ENCODE measurements at places on chromosomes 1 and 21. TPM values are rescaled to one million over a fixed set of nuclear protein-coding genes. Genes with fewer than 3 reads are reported as not detected.
A peak's percentile ranks its signal among the peaks of the same experiment; 100 is the strongest.

DNA sequence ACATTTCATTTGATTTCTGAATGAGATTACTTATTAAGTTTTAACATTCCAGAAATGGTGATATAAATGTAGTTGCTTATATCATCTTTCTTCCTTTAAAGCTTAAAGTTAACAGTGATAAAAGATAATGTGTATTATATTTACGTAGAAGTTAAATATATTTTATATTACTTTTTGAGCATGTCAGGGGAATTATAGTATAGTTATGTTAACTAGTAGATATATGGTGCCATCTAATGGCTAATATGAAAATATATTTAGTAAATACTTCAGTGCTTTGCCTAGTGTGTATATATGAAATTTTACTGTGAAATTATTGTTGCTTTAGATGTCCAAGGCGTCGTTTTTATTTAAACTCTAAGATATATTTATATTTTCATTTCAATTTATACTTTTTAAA is 51.5 kb downstream of the SYT14 start:
- H3K4me1 ChIP-seq: peaks cover 7% of the 10 kb centered on the region
- no peaks in the 10 kb centered on the region for H3K27me3 ChIP-seq
- H3K27ac ChIP-seq: no peak overlapping the region
- H3K36me3 ChIP-seq: no peaks in the 10 kb centered on the region
- DNase-seq: no peak
- H3K4me3 ChIP-seq: no peak overlapping the region

- no peak overlapping the region for H3K4me3 ChIP-seq
- H3K4me1 ChIP-seq: no peaks in the 10 kb centered on the region
- H3K27me3 ChIP-seq: no peaks in the 10 kb centered on the region
These were observed 811 bp upstream of the S100A3 start for GRCh38 chr1:153549741-153550397.

GRCh38 chr1:245585252-245585959 is 430.6 kb downstream of the KIF26B start:
- H3K4me3 ChIP-seq: no peak overlapping the region
- H3K27me3 ChIP-seq: no peaks in the 10 kb centered on the region
- DNase-seq: no peak
- H3K27ac ChIP-seq: no peak overlapping the region
- H3K4me1 ChIP-seq: no peaks in the 10 kb centered on the region
- H3K36me3 ChIP-seq: no peaks in the 10 kb centered on the region

DNA sequence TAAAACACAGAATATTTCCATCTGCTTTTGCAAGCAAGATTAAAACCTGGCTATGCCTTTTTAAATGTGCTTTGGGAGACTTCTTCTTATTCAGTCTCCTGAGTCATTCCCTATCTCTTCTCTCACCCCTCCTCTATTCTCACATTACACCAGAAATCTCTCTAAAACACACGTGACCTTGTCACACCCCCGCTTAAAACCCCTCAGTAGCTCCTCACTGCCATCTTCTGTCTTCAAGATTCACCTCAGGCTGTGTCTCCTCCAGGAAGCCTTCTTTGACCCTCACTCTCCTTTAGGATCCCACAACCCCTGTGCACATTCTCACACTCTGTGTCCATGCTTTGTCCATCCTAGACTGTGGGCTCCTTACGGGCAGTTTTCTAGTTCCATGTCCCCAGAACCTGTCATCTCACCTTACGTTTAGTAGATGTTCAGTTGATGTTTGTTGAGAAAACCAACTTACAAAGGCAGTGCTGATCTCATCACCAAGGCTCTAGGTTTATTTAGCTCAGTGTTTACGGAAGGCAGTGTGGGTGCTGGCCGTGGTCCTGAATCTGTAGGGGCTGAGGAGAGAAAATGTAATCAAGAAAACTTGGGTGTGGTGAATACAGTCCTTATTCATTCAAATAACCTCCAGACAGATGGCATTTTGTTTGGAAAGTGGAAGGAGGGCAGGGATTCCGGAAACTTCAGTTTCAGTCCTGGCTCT is 143.5 kb downstream of the DMRTA2 start:
- no peak for DNase-seq
- no peaks in the 10 kb centered on the region for H3K4me1 ChIP-seq

DNA sequence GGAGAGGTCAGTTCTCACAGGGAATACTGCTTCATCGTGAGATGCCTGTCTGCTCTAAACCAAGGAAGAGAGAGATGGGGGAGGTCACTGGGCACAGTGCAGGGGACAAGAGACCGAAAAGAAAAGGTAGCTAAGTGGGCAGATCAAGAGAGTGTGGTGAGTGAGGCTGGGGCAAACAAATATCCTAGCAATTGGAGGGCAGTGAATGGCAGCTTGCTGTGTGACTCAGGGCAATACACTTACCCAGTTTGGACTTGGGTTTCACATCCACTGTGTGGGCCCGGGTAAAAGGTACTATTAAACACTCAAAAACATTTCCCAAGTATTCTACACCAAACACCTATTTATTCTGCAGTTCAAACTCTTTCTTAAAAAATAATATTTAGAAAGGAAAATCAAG is 10.2 kb downstream of the PLXNA2 start:
- peaks cover 4% of the 10 kb centered on the region for H3K4me1 ChIP-seq
- no peak overlapping the region for H3K27ac ChIP-seq
- no peaks in the 10 kb centered on the region for H3K27me3 ChIP-seq
- no peak for DNase-seq
- no peak overlapping the region for H3K4me3 ChIP-seq

DNA sequence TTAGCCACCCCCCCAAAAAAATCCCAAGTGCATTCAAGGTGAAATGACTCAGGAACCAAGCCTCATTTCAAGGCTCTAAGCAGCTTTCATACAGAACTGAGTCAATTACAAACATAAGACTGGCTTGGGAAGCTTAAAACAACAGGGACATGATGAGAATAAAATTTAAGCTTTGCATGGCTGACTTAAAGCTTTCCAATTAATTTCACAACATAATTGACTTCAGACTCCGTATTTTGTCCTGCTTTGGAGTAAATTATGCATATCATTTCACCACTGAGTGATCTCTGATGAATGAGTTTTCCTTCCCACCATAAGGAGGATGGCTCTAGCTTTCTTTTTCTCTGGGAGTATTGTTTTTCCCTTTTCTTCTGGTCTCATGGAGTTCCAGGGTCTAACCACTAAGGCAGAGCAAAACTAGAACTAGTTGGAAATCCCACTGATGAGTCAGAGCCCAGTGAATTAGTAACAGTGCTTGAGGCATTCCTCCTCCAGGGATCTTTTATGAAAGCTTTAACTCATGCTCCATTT is 72.8 kb downstream of the XCL2 start:
- H3K4me1 ChIP-seq: no peaks in the 10 kb centered on the region
- H3K27ac ChIP-seq: no peak overlapping the region
- H3K27me3 ChIP-seq: no peaks in the 10 kb centered on the region
- no peak for DNase-seq
- no peak overlapping the region for H3K4me3 ChIP-seq

DNA sequence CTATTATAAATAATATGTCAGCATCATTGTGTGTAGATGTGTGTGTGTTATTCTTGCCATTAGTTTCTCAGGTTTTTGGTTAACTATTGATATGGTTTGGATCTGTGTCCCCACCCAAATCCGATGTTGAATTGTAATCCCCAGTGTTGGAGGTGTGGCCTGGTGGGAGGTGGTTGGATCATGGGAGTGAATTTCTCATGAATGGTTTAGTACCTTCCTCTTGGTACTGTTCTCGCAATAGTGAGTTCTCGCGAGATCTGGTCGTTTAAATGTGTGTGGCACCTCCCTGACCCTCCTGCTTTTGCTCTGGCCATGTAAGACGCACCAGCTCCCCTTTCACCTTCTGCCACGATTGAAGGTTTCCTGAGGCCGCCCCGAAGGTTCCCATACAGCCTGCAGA is 9.6 kb upstream of the POFUT2 start:
- peaks cover 16% of the 10 kb centered on the region for H3K4me1 ChIP-seq
- no peak overlapping the region for H3K4me3 ChIP-seq
- H3K36me3 ChIP-seq: no peaks in the 10 kb centered on the region
- no peak overlapping the region for H3K27ac ChIP-seq
- no peak for DNase-seq
- no peaks in the 10 kb centered on the region for H3K27me3 ChIP-seq

GRCh38 chr1:12201352-12202189 is 28.3 kb upstream of the VPS13D start:
- no peaks in the 10 kb centered on the region for H3K4me1 ChIP-seq
- H3K27me3 ChIP-seq: no peaks in the 10 kb centered on the region

DNA sequence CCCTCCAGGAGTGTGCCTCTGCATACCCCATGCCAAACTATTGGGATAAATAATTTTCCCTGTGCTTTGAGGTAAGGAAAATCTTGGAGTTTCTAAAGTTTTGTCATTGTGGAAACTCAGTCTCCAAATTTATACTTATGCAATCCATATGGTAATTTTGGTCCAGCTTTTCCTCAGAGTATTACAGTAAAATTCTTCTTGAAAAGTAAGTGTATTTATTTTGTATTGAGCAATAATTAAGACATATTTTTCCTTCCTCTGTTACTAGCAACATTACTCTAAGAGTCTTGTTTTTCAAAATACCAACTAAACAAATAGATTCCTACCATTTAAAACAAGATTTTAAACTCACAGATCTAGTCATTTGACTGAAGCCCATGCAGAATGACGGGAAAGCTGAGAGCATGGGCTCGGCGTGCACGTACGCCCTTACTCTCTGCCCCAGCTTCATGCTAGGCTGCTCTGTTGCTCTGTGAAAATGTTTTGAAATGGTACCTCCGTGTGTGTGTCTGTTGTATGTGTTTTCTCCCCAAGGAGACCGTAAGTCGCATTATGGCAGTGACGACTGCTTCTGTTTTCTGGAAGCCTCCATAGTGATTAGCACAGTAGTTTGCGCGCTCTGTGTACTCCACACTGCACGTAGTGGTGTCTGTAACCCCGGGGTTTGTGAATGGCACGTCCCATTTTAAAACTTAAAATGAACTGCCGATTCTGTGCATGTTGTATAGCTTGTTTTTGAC is 165.3 kb downstream of the SDCCAG8 start:
- H3K27ac ChIP-seq: peak overlapping the region; percentile 60
- peaks cover 27% of the 10 kb centered on the region for H3K4me1 ChIP-seq
- H3K36me3 ChIP-seq: no peaks in the 10 kb centered on the region
- H3K27me3 ChIP-seq: no peaks in the 10 kb centered on the region

DNA sequence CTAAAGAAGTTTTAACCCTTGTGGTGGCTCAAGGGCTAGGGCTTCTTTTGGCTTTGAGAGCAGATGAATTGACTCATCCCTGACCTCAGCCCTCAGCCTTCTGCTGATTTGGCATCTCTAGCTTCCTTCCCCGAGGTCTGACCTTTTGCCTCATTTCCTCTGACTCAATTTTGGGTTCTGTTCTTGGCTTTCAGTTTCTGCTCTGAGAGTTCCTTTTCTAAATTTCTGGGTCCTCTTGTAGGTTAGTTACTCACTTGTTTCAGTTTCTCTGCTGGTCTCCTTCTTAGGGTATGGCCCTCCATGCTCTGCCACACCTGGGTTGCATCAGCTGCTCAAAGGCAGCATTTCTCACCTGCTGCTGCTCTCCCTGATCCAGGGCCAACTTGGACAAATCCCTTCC is 19.4 kb downstream of the PDE4B start:
- H3K4me1 ChIP-seq: no peaks in the 10 kb centered on the region
- H3K27me3 ChIP-seq: peaks cover 3% of the 10 kb centered on the region
- peak overlapping the region; percentile 12 for H3K27ac ChIP-seq
- DNase-seq: no peak

DNA sequence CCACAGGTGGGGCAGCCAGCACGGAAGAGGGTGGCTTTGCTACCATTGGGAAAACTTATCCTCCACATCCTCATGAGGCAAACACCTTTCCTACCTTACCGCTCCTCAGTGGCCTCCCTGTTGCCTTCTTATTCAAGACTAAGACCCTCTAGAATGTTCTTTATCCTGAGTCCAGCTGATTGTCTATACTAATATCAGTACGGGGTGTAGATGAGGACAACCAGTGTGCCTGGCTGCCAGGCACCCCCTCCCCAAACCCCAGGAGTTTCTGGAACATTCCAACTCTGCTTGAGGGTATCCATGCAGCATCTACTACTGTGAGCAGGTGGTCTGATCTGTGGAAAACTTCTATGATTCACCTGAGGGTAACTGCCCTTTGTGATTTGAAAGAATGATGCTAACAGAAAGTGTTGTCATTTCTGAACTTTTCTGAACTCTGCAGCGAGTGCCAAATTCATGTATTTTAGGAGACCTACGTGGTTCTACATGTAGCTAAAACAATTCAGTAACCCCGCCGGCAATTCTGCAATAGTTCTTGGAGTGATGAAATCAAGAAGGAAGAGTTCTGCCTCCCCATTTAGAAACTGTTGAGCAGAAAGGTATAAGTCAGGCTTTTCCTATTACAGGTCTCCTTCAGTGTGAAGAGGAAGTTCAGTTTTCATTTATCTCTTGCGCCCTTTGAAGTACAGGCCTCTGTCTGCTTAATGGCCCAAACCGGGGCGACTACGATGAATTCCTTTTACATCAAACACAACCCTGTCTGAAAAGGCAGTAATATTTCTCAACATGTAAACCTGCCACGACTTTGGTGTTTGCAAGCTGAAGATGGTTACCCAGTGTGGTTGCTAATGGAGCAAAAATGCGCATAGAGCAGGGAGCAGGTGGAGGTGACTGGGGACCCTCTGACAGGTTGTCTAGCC is 80.4 kb downstream of the RUNX1 start:
- no peak overlapping the region for H3K4me3 ChIP-seq
- H3K27me3 ChIP-seq: no peaks in the 10 kb centered on the region
- H3K27ac ChIP-seq: no peak overlapping the region
- H3K36me3 ChIP-seq: no peaks in the 10 kb centered on the region
- H3K4me1 ChIP-seq: no peaks in the 10 kb centered on the region

GRCh38 chr1:23930270-23930669 is 17.1 kb upstream of the CNR2 start:
- no peaks in the 10 kb centered on the region for H3K36me3 ChIP-seq
- no peak overlapping the region for H3K4me3 ChIP-seq
- H3K4me1 ChIP-seq: no peaks in the 10 kb centered on the region
- H3K27ac ChIP-seq: no peak overlapping the region

- no peak overlapping the region for H3K27ac ChIP-seq
- no peak overlapping the region for H3K4me3 ChIP-seq
- peaks cover 6% of the 10 kb centered on the region for H3K36me3 ChIP-seq
- H3K27me3 ChIP-seq: no peaks in the 10 kb centered on the region
These were observed 10.9 kb downstream of the MORC3 start for GRCh38 chr21:36330904-36331303.

DNA sequence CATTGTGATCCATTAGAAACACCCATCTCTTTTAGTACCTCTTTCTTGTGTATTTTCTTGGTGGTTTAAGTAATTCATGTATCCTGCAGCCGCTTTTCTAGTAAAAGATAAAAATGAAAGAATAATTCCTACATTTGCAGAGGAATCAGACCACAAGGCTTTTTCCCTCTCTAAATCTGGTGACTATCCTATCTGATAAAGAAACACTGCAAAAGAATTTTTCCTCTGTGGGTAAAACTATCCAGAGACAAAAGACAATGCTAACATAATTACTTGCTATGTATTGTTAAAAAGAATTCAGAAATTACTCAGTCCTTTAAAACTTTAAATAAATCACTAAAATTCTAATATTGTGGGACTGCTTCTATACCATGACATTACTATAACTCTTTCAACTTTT is 51.0 kb downstream of the PRRX1 start:
- H3K27ac ChIP-seq: no peak overlapping the region
- H3K4me3 ChIP-seq: no peak overlapping the region
- no peak for DNase-seq
- no peaks in the 10 kb centered on the region for H3K4me1 ChIP-seq
- H3K27me3 ChIP-seq: no peaks in the 10 kb centered on the region

The SPRR5 gene
- total RNA-seq: not detected

The FCRL5 gene
- 0.37 TPM for total RNA-seq

The ACKR1 gene
- total RNA-seq: 0.08 TPM

The C1orf94 gene
- total RNA-seq: not detected

The FCGR2B gene
- total RNA-seq: 7.9 TPM

The LINGO4 gene
- total RNA-seq: 0.50 TPM

The GJA9 gene
- total RNA-seq: not detected

Measured in liver (tissue), 10 donors.